ENCODE measurements at places on chromosomes 7 and 10. TPM values are rescaled to one million over a fixed set of nuclear protein-coding genes. Genes with fewer than 3 reads are reported as not detected.

AMPH gene
- total RNA-seq = not detected

- DNase-seq = no peak
Observed at GRCh38 chr10:74766501-74766900, 59.9 kb upstream of the KAT6B start.

GRCh38 chr10:96656839-96657238 is 63.5 kb downstream of the PIK3AP1 start:
- DNase-seq = no peak

- DNase-seq = no peak
Observed at GRCh38 chr7:84277628-84278224, 83.1 kb upstream of the SEMA3A start.

- DNase-seq = no peak
Observed at GRCh38 chr10:1736972-1737221, 428 bp downstream of the ADARB2 start.

DNA sequence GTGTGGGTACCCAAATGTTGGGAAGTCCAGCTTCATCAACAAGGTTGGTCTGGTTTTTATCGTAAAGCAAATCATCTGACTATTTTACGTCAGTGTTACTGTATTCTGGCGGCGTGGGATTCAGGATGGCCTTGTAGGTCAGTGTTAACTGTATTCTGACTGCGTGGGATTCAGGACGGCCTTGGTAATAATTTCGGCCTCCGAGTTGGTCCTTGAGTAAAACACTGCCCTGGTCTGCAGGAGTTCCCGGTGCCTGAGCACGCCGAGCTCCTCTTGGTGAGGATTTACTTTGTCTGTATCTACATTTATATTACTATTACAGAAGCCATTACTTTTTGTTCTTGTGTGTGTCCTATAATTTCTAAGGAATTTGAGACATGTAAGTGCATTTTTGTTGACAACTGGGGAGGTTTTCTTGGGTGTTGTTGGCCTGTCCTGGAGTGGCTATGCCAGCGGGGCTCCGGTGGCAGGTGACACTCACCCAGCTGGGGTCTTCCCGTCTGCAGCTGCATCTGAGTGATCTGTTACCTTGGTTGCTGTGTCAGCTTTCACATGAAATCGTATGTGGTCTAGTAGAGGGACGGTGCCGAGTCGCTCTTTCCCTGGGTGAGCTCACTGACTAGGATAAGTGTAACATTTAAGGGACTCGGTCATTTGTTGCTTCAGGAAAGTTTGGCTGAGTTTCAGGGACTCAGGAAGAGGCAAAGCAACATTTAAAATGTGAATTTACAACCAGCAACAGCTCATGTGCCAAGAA is 9.2 kb downstream of the GTPBP4 start:
- DNase-seq = no peak

Data from activated CD8-positive, alpha-beta T cell treated with anti-CD3 and anti-CD28 coated beads for 36 hours (primary cell).